CD4-positive, alpha-beta T cell treated with Interleukin-6 for 4 hours (primary cell): ENCODE measurements at places on chromosomes 5 and 9.

- DNase-seq, result no peak
These were observed 208.1 kb upstream of the S1PR3 start for GRCh38 chr9:88782931-88783710.

DNA sequence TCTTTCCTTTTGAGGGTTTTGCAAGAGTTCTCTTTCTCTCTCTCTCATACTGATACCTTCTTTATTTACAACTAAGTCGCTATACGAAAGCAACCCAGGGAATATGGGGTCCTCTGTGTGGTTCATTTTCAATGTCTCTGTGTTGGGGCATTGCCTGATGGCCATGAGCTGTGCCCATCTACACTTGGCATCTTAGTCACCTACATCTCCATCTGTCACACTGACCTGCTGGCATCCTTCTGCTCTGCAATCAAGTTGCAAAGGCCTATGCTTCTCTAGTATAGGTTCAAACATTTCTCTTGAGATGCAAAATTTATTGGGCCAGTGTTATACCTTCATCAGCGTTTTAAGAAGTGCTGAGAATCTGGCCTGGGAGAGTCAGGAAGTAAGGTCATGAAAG lies 228.2 kb downstream of the MTRR start:
- no peak for DNase-seq

GRCh38 chr5:106121972-106122605 lies 1548.6 kb downstream of the EFNA5 start:
- no peak for DNase-seq

- DNase-seq, result peak; percentile 16
These were observed 45.6 kb downstream of the DBH start for GRCh38 chr9:133681658-133682306.

DNA sequence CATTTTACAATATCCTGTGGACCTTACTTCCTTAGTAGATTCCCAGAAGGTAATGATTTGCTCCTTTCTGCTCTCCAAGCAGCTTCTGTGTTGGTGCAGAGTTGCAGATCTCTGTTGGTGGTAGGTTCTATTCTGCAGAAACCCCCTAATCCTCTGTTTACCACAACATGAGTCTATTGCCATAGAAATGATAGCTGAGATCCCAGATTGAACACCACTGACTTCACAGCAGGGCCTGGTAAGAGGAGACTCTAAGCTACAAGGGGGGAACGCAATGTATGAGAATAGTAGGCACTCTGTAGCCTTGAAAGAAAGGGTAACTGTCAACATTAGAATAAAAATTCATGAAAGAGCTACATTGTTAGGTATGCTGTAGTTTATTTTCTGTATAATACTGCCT lies 59.5 kb downstream of the MUSK start:
- DNase-seq, result no peak

DNA sequence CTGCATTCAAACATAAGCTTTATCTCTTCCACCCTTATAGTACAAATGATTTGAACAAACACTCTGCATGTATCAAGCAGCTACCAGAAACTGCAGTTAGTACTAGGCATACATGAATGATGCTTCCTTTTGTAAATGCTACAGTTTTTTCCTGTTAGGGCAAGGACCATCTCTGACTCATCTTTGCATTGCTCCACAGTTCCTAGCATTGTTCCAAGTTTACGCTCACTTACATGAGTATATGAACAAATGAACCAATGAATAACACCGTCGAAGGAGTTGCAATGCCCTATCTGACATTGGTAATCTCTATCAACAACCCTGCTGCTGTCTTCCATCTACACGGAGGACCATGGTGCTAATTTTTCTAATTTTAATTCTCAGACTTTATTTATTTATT lies 2.1 kb upstream of the ALDH7A1 start:
- DNase-seq, result no peak
